ENCODE measurements at places on chromosomes 6 and 20.

- DNase-seq, result no peak
These were observed 6.1 kb downstream of the GMPR start for GRCh38 chr6:16244446-16244845.

DNA sequence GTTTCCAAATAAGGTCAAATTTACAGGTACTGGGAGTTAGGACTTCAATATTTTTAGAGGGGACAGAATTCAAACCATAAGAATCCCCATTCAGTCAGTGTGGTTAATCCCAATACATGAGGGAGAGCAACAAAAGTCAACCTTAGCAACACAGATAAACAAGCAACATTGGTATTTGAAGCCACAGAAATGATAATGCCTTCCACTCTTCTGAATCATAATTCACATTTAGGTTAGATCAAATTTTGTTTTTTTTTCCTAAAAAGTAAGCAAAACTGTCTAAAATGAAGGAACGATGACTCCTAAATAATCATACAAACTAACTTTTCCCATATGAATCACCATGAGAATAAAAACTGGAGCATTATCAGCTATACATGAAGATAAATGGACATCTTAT, 246.0 kb upstream of the TENT5A start:
- DNase-seq, result no peak

GRCh38 chr6:144278659-144279314, 6.3 kb upstream of the UTRN start:
- DNase-seq, result no peak

DNA sequence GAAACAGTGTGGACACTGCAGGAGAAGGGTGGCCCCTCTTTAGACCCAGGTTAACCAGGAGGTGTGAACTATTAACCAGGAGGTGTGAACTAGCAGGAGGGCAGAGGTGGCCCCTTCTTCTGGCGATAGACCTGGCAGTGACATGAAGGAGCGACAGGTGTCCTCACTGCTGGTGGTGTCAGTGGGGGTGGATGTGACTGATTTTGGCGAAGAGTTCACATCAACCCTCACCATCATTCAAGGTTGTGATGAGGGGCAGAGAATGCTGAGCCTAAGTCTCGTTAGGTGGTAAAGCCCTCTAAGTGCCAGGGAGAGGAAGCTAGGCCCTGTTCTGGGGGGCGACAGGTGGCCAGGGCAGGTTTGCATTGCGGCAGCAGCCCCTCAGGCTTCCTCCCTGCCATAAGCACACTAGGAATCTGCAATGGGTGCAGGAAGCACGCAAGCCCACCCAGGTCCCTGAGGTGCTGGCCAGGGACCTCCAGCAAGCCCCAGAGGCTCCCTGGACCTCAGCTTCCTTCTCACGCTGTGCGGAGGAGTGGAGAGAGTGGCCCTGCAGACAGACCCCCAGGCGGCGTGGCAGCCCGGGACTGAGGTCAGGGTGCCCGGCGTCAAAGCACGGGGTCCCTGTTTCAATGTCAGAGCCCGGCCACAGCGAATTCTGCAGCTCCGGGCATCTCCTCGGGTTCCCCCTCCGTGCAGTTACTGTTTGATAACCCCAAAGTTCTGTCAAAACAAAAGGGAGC, 13.7 kb downstream of the NPEPL1 start:
- no peak for DNase-seq

DNA sequence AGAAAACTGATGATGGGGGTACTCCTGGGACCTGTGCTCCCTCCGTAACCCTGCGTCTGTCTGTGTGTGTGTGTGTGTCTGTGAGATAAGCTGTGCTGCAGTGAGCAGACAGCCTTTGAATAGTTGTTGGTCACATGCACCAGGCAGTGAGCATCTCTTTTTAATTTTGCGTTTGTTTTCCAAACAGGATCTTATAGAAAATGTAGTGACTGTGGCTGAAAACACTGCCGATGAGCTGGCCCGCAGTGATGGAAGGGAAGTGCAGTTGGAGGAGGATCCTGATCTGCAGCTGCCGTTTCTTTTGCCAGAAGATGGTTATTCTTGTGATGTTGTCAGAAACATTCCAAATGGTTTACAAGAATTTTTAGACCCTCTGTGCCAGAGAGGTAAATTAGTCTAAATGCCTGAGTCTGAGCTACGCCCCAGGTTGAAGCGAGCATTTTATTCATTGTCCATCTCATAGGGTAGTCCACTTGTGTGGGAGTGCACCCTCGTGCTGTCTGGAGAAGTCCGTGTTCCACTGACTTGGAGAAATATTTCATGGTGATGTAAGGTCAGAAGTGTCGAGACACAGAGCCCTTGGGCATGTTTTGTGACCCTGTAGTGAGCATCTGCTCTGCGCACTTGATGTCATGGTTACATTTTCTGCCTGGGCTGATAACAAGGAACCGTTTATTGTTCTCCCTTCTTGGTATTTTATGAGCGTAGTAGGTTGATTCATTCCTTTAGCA, 78.8 kb upstream of the KIF25 start:
- DNase-seq, result no peak

GRCh38 chr6:44556046-44556445, 168.5 kb downstream of the CDC5L start:
- DNase-seq, result no peak

DNA sequence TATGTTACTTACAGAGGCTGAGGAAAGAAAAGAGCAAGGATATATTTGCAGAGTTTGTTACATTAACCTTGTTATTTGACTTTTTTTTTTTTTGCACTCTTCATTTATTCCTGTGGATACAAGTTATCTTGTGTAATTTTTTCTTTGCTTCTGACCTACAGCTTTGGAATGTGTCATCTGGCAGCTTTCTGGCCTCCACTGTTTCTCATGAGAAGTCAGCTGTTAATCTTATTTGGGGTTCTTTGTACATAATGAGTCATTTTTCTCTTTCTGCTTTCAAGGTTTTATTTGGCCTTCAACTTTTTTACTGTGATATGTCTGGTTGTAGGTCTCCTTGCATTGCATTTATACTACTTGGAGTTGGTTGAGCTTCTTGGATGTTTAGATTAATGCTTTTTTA, 333.4 kb downstream of the SMOC2 start:
- no peak for DNase-seq

DNA sequence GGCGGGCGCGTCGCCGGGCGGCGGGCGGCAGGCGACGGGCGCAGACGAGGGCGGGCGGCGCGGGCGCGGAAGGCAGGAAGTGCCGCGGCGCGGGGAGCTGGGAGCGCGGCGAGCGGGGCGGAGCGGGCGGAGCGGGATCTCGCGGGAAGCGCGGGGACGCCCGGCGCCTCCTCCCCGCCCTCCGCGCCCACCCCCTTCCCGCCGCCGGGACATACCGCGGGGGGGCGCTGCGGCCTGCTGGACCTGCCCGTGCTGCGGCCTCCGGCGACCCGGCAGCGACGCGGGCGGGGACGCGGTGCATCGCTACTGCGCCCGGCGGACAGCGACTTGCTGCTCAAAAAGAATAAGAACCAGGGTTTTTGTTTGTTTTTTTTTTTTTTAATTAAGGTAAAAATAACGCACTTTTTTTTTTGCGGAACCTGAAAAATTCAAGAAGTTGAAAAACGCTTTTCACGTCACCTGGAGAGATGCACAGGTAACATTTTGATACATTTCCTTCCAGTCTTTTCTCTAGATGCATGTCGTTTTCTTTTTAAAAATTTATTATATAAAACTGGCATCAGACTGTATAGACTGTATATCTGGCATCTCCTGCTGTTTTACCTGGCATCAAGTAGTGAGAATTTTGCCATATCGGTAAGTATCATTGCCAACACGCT, at the start of gene CENPB:
TSS of gene CENPB (minus strand) at position 76 of the 659 bp plus-strand sequence. CDS start 257 bp downstream, outside the sequence.
- peak; percentile 87 for DNase-seq

- DNase-seq, result no peak
These were observed 35.3 kb downstream of the TFAP2B start for GRCh38 chr6:50853939-50854338.

- DNase-seq, result no peak
These were observed 56.3 kb downstream of the EZR start for GRCh38 chr6:158762787-158763433.
